CD4-positive, CD25-positive, alpha-beta regulatory T cell (primary cell): ENCODE measurements at places on chromosomes 1 and 21. TPM values are rescaled to one million over a fixed set of nuclear protein-coding genes. Genes with fewer than 3 reads are reported as not detected.

DNA sequence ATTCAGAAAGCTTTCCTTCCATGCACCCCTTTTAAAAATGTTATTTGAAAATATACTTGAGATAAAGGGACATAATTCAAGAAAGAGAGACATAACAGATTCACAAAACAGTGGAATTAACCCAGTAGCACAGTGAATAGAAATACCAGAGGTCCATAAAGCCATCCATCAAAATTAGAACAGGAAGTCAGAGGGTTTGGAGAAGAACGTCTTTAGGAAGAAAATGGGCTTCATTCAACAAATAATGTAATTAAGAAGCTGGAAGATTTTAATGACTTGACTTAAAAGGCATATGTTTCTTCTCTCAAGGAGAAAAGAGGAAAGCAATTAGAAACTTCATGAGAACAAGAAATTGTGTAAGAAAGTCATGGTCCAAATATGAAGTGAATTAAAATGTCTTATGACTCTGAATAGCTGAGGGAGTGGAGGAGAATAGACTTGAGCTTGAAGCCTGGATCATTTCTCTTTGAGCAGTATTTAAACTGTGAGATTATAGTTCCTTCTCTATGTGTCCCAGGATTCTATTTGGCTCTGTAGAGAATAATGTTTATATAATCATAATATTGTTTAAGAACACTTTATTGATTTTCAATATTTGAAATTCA is 7.9 kb upstream of the HCRTR1 start:
- DNase-seq: no peak

DNA sequence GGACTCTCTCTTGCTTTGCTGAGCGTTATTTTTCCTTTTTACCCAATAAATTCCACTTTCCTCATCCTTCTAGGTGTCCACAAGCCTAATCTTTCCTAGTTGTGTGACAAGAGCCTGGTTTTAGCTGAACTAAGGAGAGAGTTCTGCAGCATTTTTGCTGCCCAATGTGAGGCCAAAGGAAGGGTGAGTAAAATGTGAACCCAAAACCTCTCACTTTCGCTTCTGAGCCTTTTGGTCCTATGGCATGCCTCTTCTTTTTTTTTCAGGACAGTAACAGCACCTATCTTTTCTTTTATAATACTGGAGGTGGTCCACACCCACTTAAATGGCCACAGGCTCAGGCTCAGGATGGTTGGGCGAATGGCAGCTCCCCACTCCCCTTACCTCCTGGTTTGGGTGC is 111.1 kb downstream of the COP1 start:
- DNase-seq: no peak

GRCh38 chr1:229089586-229090208 is 181.2 kb upstream of the RAB4A start:
- no peak for DNase-seq

GRCh38 chr1:58749646-58750045 is 34.2 kb downstream of the JUN start:
- no peak for DNase-seq

DNA sequence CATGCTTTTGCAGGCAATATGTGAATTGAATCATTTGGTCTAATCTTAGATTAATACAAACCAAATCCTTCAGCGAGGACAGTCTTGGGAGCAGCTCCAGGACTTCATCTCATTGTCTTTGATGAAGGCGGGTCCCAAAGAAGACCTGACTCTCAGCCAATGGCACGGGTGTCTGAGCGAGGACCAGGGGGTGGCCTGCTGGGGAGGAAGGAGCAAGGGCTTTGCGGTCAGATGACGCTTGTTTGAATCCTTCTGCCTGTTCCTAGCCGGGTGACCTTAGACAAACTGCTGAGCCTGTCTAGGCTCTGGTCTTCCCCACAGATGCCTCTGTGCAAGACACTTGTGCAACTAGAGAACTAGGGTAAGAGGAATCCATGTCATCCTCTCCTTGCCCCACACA is 312.1 kb upstream of the VAMP3 start:
- DNase-seq: no peak

The SLX9 gene
- 21.8 TPM for total RNA-seq

The FAM151A gene
- total RNA-seq: not detected

The KIF17 gene
- total RNA-seq: not detected

The ASB17 gene
- total RNA-seq: not detected

The CLCNKA gene
- total RNA-seq: not detected
